ENCODE measurements at places on chromosomes 7 and 10. TPM values are rescaled to one million over a fixed set of nuclear protein-coding genes. Genes with fewer than 3 reads are reported as not detected.

The KCNH2 gene
- total RNA-seq: 3.6 TPM

The BBS9 gene
- 19.6 TPM for total RNA-seq

The PKD2L1 gene
- total RNA-seq: 2.1 TPM

The NUDT13 gene
- 2.3 TPM for total RNA-seq

The RTKN2 gene
- total RNA-seq: 93.7 TPM

DNA sequence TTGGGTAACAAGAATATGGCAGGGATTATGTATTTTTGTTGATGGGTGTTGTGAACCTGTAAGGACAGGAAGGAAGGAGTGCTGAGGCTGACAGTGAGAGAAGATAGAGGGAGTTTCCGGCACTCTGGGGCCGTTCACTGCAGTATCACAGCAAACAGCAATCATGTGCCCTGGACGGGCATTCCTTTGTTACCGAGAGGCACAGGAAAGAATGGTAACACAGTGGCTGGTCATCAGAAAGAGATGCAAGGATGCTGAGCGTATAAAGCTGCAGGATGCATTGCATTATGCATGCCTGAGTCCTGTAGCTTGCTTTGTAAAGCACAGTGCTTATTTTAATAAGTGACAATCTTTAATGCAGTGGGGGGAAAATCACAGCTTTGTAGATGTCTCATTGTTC, 286.8 kb downstream of the RPS24 start:
- no peak for DNase-seq

DNA sequence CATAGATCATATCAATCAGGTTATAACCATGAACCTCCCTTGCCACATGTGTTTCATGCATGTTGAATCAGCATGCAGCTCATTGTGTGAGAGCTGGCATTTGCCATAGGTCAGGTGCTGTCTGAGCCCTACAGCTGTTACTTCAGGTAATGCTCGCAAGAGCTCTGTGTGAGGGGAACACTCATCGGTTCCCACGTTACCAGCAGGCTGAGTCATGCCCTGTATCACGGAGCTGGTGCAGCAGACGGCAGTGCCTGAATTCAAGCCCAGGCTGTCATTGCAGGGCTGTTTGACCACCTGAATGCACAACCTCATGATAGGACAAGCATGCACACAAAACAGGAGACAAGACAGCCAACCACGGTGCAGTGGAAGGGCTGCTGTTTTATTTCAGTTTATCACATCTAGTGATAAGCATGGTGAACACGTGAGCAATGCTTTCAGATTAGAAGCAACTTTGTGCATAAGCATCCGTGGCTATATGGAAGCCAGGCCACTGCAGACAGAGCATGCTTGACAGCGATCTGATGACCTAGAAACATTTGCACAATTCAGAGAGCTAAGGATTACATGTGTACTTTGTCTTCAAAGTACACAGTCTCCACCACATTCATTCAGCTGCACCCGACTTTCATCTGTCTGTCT, 56.4 kb upstream of the PFKP start:
- no peak for DNase-seq

DNA sequence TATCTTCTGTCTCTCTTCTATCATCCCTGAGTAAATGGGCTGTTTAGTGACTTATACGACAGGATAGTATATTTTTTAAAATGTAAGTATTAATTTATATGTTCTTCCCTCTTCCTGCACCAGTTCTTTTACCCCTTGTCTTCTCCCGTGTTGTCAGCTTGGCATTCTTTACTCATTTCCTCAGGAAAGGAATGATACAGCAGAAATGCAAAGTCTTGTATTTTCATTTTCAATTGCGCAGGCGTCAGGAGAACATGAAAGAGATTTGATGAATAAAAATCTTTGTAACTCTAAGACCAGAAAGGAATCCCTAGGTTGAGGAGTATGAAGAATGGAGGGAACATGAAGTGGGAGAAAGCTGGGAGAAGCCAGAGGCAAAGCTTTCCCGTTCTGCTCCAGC, 18.8 kb upstream of the VPS41 start:
- no peak for DNase-seq

GRCh38 chr7:5232874-5233273, 42.8 kb downstream of the WIPI2 start:
- DNase-seq: no peak

GRCh38 chr7:156612930-156613329, 27.6 kb upstream of the RNF32 start:
- DNase-seq: no peak

- no peak for DNase-seq
Measured at GRCh38 chr7:85713171-85713570, 526.3 kb upstream of the SEMA3D start.

- DNase-seq: no peak
Measured at GRCh38 chr10:93333278-93333978, 148.7 kb downstream of the MYOF start.

All from upper lobe of right lung (tissue), 1 donor.